ENCODE measurements at places on chromosomes 16 and 17.
A peak's percentile ranks its signal among the peaks of the same experiment; 100 is the strongest.

- DNase-seq: peak; percentile 93
Observed at GRCh38 chr17:7561589-7562207, at the start of gene SENP3. SENP3 (plus strand) TSS chr17:7561919; CDS start chr17:7563077, 1,158 bp downstream.

- DNase-seq: no peak
Observed at GRCh38 chr16:57830890-57831484, 28.7 kb upstream of the KIFC3 start.

GRCh38 chr16:52439171-52439701 lies 107.7 kb downstream of the TOX3 start:
- no peak for DNase-seq

DNA sequence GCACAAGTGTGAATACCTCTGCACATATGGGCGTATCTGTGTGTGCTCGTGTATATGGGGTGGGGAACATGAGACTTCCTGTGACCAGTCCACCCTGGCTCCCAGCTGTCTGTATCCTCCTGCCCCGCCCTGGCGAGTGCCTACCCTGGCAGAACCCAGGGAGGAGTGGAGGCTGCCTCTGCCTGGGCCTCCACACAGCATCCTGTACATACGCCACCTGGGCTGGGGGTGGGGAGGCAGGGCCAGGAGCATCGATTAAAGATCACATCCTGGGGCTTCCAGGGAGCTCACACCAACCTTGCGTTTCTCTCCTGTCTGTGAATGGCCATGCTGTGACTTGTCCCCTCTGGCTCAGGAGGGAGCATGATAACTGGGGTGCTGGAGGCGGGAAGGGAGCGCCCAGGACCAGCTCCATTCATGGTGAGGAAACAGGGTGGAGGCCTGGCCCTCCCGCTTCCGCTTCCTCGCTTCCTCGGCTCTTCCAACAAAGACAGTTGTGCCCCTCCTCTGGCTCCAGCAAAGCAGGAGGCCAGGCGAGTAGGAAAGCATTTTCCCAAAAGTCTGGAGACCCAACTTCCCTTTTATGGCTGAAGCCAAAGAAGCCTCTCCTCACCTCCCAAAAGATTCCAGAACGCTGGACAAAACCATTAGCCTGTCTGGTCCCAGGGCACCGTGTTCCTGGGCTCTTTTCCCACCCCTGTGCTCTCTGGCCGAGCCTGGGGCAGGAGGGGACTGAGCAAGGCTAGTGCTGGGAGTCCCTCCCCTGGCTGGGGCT lies 22.9 kb downstream of the ADAM11 start:
- no peak for DNase-seq

DNA sequence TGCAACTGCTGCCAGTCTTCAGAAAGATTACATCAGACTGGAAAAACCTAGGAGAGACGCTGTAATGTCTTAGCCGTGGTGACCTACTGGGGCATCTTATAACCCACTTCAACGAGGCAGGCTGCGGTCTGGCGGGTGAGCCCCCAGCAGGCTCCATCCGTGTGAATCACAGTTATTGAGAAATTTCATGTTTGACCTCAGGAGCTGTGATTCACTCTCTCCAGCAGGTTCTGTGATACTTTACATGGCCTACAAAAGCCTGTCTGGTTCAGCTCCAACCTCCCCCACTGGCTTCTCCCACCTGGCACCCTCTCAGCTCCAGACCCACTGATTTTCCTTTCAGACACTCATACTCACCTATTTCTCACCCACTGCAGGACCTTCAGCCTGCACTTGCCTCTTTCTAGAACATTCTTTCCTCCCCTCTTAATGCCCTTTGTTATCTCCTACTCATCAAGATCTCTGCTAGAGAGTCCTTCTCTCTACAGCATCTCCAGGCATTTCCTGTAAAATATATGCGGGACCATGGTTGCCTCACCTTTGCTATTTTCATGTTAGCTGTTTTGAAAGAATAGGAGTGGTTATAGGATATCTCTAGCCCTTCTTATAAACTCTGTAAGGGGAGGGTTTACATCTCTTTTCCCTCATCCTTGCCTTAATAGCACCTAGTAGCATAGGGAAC lies 227.9 kb downstream of the MAF start:
- DNase-seq: no peak

DNA sequence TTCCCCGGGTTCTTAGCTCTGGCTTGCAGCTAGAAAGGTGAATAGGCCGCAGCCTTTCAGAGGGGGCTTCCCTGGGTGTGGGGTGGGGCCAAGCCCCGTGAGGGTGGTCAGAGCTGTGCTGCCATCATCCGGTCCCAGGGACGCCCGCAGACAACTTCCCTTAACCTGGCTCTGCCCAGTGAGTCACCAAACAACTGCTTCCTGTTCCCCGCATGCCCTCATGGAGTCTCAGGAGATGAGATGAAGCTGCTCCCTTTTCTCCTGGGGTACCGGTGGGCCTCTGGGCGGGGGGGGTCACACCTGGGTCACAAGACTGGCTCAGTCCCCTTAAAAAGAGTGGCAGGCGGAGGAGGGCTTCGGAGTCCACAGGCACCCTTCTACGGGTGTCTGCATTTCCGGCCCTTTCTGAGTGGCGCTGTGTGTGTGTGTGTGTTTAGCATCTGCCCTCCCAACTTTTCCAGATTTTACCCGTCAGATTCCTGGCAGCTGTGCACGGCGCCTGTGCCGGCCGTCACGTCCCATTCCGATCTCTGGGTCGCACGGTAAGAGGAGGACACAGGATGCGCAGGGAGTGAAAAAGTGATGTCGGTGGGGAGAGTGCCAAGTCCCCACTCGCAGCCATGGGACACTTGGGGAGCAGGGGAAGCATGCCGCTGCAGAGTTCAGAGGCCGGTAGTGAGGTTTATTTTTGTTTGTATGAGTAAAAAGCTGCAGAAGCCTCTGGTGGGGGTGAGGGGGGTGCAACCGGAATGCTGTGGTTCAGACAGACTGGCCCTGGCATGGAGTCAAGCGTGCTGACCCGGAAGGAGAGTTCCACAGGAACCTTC lies 16.8 kb downstream of the HIC1 start:
- DNase-seq: no peak

DNA sequence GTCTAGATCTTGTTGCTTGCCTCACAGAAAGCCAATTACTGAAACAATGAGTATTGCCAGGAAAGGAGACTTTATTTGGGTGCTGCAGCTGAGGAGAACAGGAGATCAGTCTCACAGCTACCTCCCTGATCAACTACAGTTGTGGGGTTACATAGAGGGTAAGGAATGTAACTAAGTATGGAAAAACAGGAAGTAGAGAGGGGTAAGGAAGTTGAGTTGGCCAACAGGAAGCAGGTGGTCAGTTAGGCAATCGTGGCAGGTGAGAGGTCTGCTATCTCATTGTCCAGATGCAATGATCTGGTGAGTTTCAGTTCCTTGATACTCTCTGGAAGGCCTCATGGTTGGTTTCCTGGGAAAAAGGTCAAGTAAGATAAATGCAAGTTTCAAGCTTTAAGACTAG lies 333.1 kb upstream of the GOT2 start:
- no peak for DNase-seq

- DNase-seq: no peak
Observed at GRCh38 chr17:80419255-80419654, 4.3 kb downstream of the ENDOV start.

DNA sequence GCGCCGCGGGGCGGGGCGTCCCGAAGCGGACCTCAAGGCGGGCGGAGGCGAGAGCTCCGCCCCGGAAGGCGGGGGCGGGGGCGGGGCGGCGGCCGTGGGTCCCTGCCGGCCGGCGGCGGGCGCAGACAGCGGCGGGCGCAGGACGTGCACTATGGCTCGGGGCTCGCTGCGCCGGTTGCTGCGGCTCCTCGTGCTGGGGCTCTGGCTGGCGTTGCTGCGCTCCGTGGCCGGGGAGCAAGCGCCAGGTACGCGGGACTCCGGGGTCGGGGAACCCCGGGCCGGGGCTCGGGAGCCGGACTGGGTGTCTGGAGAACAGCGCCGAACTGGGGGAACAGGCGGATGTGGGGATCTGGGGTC lies at the start of gene TNFRSF12A:
Gene TNFRSF12A, plus strand, starts transcription at position 122 of the 357 bp plus-strand sequence. Its CDS starts 30 bp downstream, at position 152.
- no peak for DNase-seq

DNA sequence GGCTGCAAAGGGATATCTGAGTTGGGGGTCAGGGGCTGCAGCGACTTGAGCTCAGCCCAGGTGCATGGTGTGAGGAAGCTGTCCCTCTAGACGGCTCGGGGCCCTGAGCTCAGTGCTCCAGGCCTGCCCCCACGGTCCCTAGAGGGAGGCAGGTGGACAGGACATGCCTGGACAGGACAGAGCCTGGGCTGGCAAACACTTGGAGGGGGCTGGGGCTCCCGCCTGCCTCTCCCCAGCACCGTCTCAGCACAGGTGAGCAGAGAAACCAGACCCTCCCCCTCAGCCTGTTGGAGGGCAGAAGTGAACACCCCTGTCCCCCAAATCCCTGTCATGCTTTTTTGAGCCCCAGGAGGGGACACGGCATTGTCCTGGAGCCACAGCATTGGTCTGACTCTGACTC lies 11.4 kb upstream of the SLC38A10 start:
- DNase-seq: no peak

DNA sequence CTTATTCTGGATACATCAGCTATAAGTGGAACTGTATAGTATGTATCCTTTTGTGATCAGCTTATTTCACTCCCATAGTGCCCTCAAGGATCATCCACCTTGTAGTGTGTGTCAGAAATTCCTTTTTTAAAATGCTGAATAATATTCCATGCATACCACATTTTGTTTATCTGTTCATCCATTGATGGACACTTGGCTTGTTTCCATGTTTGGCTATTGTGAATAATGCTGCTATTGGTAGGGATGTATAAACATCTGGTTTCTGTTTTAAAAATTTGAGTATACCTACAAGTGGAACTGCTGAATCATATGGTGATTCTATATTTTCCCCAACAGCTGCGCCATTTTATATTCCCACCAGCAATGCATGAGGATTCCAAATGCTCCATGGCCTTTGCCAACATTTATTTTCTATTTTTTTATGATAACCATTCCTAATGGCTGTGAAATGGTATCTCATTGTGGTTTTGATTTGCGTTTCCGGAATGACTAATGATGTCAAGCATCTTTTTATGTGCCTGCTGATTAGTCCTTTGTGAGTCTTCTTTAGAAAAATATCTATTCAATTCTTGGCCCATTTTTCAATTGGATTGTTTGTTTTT lies 11.6 kb downstream of the RCVRN start:
- DNase-seq: no peak

- DNase-seq: no peak
Observed at GRCh38 chr17:45143767-45144198, 4.5 kb upstream of the HEXIM1 start.

DNA sequence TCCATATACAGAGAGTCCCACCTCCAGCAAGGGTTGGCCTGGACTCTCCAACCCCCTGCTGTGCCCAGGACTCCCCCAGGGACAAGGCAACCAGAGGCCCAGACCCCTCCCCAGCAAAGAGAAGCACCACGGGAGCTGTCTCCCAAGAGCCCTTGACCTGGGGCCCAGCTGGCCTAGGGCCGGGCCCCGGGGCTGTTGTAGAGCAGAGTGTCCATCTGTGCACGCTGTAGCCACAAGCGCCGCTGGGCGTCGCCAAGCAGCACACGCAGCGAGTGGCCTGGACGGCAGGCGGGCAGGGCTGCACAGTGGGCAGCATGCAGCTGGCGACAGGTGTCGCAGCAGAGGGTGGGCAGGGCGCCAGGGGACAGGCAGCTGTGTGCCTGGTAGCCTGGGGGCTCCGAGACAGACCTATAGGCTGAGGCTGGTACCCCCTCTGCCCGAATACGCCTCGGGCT lies 4.3 kb downstream of the SPATA2L start:
- peak; percentile 96 for DNase-seq

DNA sequence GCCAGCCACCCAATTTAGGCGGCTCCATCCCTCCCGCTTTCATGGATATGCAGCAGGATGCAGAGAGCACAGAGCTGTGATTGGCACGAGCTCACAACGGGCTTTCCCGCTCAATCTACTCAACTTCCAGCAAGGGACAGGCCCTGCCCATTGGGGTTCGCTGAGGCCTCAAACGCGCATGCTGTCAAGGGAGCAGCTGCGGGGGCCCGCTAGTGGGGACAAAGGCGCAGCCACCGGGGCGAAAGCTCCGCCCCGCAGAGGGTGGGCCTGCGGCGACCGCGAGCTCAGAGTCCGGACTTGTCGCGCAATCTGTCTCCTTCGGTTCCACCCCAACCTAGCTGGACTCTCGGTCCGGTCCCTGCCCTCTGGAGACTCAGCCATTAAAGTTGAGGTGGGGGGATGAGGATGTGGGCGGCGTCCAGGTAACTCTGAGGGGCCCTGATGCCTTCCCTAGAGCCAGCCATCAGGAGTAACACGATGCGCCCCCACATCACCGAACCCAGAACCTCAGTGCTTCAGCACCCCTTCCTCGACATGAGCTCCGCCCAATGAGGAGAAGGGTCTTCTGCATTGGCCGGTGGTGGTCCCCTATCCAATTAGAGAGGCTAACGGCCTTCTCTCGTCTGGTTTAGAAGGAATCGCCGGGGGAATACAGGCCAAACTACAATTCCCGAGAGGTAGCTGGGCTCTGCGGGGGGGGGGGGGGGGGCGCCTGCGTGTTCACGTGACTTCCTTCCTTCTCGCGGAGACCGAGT lies 489 bp upstream of the NFATC3 start:
- peak; percentile 92 for DNase-seq

- no peak for DNase-seq
Observed at GRCh38 chr16:56637814-56638750, at the start of gene MT1A. MT1A (plus strand) TSS chr16:56638666; CDS start chr16:56638739, 73 bp downstream.

DNA sequence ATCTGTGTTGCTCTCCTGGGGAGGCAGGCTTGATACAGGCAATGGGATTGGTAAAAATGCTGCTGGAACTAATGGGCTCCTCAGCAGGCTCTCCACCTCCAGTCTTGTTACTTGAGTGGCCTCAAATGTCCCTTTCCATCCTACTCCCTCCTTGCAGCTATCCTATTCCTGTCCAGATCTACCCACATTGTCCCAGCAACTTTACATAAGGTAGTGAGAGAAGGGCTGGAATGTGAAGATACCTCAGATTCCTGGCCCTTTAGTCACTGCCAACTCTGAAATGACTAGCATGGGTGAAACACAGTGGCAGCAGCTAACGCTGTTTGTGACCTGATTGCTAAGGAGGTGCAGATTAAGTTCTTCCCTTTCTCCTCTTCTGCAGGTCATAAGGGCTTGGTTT lies 210.1 kb upstream of the HS3ST4 start:
- DNase-seq: no peak

- no peak for DNase-seq
Observed at GRCh38 chr16:23269248-23269953, 32.7 kb upstream of the SCNN1B start.

DNA sequence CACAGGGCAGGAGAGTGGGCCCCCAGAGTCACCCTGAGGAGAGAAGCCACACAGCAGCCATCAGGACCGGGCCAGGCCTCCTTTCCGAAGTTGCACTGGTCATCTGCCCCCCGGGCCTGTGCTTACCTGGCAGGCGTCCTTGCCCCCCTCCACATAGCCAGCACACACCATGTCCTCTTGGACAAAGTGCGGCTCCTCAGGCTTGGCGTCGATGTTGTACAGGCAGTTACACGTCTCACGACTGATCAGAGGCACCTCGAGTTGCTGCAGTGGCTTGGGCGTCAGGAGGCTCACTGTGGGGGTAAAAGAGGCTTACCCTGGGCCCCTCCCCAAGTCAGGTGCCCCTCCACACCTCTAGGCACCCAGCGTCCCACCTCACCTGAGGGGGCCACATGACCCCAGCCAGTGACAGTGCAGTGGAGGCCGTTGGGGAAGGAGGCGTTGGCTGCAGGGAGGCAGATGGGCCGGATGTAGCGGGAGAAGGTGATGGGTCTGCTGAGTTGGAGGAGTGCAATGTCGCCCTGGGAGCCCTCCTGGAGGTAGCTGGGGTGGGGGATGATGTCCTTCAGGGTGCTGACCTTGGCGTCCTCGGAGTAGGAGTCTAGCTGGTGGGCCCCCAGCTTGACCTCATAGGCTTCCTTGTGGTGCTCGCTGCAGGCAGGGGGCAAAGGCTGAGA lies 3.1 kb downstream of the PRSS8 start:
- no peak for DNase-seq
